ENCODE measurements at places on chromosomes 12 and 14. TPM values are rescaled to one million over a fixed set of nuclear protein-coding genes. Genes with fewer than 3 reads are reported as not detected.

MMP19 gene
- 9.1 TPM for total RNA-seq

KRT73 gene
- total RNA-seq, result not detected

FZD10 gene
- total RNA-seq, result 1.5 TPM

DUSP6 gene
- total RNA-seq, result 93.3 TPM

DNA sequence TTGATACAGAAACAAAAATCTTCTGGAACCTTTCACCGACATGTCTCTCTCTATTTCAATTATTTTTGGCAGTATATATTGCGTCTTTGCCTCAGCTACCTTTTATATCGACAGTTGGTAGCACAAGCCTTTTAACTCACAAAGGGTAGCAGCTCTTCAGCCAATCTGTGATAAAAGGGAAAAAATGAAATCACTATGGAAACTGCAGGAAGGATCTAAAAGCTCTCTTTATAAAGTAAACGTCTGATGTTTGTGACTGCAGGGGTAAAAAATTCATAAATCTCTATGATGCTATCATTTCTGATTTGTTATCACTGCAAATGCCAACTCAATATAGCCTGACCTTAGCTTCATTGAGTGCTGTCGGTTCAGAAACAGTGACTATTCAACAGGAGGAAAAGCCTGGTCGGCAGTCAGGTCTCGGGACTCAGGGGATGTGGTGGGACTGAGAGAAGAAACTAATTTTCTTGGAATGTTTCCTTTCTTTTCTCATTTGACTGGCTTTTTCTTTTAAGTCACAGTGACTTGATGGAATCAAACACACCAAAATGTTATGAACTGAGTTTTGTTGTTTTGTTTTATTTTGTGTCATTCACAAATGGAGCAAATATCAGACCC is 5.9 kb upstream of the RMST start:
- no peak for DNase-seq

DLGAP5 gene
- total RNA-seq, result 0.31 TPM

TRPV4 gene
- total RNA-seq, result 1.3 TPM

AQP2 gene
- total RNA-seq, result not detected

RASSF9 gene
- total RNA-seq, result 8.5 TPM

LRRC10 gene
- not detected for total RNA-seq

ADAM21 gene
- total RNA-seq, result not detected

DNA sequence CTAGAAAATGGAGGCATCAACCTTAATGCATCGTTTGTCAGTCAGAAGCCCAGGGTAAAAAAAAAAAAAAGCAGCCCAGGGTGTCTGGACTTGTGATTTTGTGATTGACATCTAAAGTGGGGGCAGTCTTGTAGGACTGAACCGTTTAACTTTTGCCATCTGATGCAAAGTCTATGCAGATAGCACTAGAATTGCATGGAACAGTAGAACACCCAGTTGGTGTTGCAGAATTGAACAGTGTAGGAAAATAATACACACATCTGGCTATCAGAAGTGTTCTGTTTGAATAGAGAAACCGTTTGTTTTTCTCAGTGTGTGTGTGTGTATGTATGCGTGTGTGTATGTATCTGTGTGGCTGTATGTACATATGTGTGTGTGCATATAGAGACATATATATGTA is 45.0 kb downstream of the SLCO1A2 start:
- DNase-seq, result no peak

DNA sequence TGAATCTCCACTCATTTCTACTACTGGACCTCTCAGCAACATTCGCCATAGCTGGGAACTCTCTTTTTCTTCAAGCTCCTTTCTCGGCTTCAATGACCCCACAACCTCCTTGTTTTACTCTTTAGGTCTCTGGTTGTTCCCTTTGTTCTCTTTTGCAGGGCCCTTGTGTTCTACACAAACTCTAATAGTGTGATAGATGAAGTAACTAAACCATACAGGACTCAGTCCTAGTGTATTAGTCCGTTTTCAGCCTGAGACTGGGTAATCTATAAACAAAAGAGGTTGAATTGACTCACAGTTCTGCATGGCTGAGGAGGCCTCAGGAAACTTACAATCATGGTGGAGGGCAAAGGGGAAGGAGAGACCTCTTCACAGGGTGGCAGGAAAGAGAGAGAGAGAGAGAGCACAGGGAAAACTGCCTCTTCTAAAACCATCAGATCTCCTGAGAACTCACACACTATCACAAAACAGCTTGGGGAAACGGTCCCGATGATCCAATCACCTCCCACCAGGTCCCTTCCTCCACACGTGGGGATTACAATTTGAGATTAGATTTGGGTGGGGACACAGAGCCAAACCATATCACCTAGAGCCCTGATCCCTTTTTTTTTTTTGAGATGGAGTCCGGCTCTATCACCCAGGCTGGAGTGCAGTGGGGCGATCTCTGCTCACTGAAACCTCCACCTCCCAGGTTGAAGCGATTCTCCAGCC is 32.0 kb upstream of the WNK1 start:
- DNase-seq, result no peak

- peak; percentile 96 for DNase-seq
These were observed at the start of gene TMX1 for GRCh38 chr14:51239813-51240803. Gene TMX1, plus strand, starts transcription at chr14:51240247. Its CDS starts 46 bp downstream, at chr14:51240293.

ADCY4 gene
- 68.1 TPM for total RNA-seq

DAO gene
- total RNA-seq, result not detected

GRCh38 chr14:97025722-97026121 is 228.5 kb downstream of the VRK1 start:
- DNase-seq, result no peak

LRP1 gene
- 760 TPM for total RNA-seq

MEG3 gene
- total RNA-seq, result 154 TPM
